ENCODE measurements at places on chromosomes 5 and 9. TPM values are rescaled to one million over a fixed set of nuclear protein-coding genes. Genes with fewer than 3 reads are reported as not detected.

MYMK gene
- not detected for total RNA-seq

BICD2 gene
- 75.3 TPM for total RNA-seq

GABRA1 gene
- 3.1 TPM for total RNA-seq

LCN10 gene
- 16.5 TPM for total RNA-seq

MAML1 gene
- 31.8 TPM for total RNA-seq

SLC12A2 gene
- total RNA-seq = 137 TPM

PCDHGC5 gene
- total RNA-seq = 5.1 TPM

KCNIP1 gene
- total RNA-seq = 1.1 TPM

DMRT2 gene
- 0.62 TPM for total RNA-seq

TPPP gene
- 13.3 TPM for total RNA-seq

CDH9 gene
- not detected for total RNA-seq

CCNO gene
- not detected for total RNA-seq

EGFLAM gene
- total RNA-seq = 8.3 TPM

HRCT1 gene
- total RNA-seq = 10.1 TPM

PRDM9 gene
- total RNA-seq = not detected

PCDHGB7 gene
- 12.3 TPM for total RNA-seq

C9orf78 gene
- total RNA-seq = 113 TPM

UGT3A2 gene
- total RNA-seq = not detected

ADAM19 gene
- 36.3 TPM for total RNA-seq

POC5 gene
- 10.9 TPM for total RNA-seq

PCDHB4 gene
- 5.6 TPM for total RNA-seq

TMEM267 gene
- 11.4 TPM for total RNA-seq

GHR gene
- total RNA-seq = 6.5 TPM

IFNA13 gene
- not detected for total RNA-seq

NR3C1 gene
- 95.9 TPM for total RNA-seq

FAM221B gene
- not detected for total RNA-seq

NR2F1-AS1 gene
- 6.0 TPM for total RNA-seq

IL3 gene
- total RNA-seq = not detected

SAP30L gene
- 37.4 TPM for total RNA-seq

SOHLH1 gene
- total RNA-seq = not detected

S1PR3 gene
- 141 TPM for total RNA-seq

PCDHGA6 gene
- 4.7 TPM for total RNA-seq

PCDHB2 gene
- total RNA-seq = 3.0 TPM

LCN6 gene
- total RNA-seq = 16.2 TPM

TSC1 gene
- total RNA-seq = 44.2 TPM

TCF7 gene
- 0.94 TPM for total RNA-seq

DBN1 gene
- 154 TPM for total RNA-seq

ORM2 gene
- total RNA-seq = not detected

ACSL6 gene
- 3.6 TPM for total RNA-seq

CCL27 gene
- not detected for total RNA-seq

OLFML2A gene
- 43.5 TPM for total RNA-seq

PNPLA7 gene
- 11.2 TPM for total RNA-seq

GMCL2 gene
- not detected for total RNA-seq

PKN3 gene
- 3.2 TPM for total RNA-seq

UBAP2 gene
- total RNA-seq = 29.3 TPM

GDF9 gene
- 0.23 TPM for total RNA-seq

PCDHGA2 gene
- 5.6 TPM for total RNA-seq

PROP1 gene
- not detected for total RNA-seq

SLIT3 gene
- 29.6 TPM for total RNA-seq

KIAA1958 gene
- 3.5 TPM for total RNA-seq
